ENCODE measurements at places on chromosomes 5 and 9.

GRCh38 chr9:19239955-19240354 is 9.5 kb downstream of the DENND4C start:
- DNase-seq = no peak

DNA sequence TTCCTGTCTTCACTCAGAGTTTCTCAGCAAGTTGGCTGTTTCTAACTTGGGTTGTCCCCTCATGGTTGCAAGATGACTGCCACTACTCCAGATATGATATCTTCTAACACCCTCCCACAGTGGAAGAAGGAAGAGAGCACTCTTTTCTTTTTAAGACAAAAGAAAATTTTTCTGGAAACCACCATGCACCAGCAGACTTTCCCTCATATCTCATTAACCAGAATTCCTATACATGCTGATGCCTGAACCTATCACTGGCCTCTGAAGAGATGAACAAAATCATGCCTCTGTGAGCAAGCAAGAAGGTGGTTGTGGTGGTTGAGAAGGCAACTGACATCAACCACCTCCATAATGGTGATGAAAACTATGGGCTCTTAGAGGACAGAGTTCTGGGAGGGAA is 56.8 kb downstream of the FEM1C start:
- DNase-seq = no peak

- no peak for DNase-seq
Observed at GRCh38 chr5:74556631-74557595, 83.6 kb downstream of the ENC1 start.

- DNase-seq = no peak
Observed at GRCh38 chr5:62326302-62326701, 20.3 kb downstream of the KIF2A start.

DNA sequence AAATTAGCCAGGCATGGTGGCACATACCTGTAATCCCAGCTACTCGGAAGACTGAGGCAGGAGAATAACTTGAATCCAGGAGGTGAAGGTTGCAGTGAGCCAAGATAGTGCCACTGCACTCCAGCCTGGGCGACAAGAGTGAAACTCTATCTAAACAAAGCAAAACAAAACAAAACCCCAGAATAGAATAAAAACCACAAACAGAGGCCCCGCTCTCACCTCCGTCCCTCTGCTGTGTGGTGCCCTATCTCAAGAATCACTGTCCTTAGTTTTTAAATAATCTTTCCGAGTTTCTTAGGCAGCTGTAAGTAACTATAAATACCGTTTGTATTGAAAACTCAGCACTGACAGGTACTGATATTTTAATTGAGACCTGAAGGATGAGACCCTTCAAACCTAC is 42.7 kb upstream of the IER5L start:
- DNase-seq = no peak

- DNase-seq = peak; percentile 26
Observed at GRCh38 chr9:37943345-37944265, 39.7 kb upstream of the SLC25A51 start.

DNA sequence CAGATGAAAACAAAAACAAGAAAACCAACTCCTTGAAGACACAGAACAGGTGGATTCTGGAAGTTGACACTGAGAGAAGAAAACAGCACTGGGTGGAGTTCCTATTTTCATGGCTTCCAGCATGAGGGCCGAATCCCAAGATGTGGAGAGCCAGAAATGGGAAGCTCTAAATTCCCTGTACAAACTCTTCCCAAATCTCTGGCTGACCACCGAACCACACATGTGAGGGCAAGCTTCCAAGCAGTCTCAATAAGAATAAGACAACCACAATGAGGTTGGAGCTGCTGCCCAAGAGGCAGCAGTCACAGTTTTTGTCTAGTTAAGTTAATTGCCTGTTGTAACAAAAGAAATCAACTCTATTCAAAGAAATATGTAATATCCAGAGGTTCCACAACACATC is 339.3 kb upstream of the SLC30A5 start:
- DNase-seq = no peak

- no peak for DNase-seq
Observed at GRCh38 chr5:43073597-43074546, 33.8 kb upstream of the ANXA2R start.

GRCh38 chr9:114011313-114011712 is 66.8 kb downstream of the AMBP start:
- DNase-seq = no peak

- no peak for DNase-seq
Observed at GRCh38 chr9:21681641-21682040, 120.8 kb upstream of the MTAP start.
